Camera-type eye (tissue), 1 donor: ENCODE measurements at places on chromosomes 6 and 20. TPM values are rescaled to one million over a fixed set of nuclear protein-coding genes. Genes with fewer than 3 reads are reported as not detected.

The BFSP1 gene
- total RNA-seq: 676 TPM

The MUCL3 gene
- not detected for total RNA-seq

The BCL2L1 gene
- total RNA-seq: 133 TPM

The FBXO9 gene
- total RNA-seq: 54.6 TPM

The GRIK2 gene
- total RNA-seq: 88.6 TPM

The NT5E gene
- 23.7 TPM for total RNA-seq

The BPIFB2 gene
- not detected for total RNA-seq

The EPPIN gene
- not detected for total RNA-seq
